Peyer's patch (tissue), 4 donors: ENCODE measurements at places on chromosomes 13 and 19. TPM values are rescaled to one million over a fixed set of nuclear protein-coding genes. Genes with fewer than 3 reads are reported as not detected.

The ZNF177 gene
- total RNA-seq: 1.1 TPM

The PNMA8A gene
- total RNA-seq: 0.28 TPM

The ZNF45 gene
- 11.6 TPM for total RNA-seq

GRCh38 chr13:44398606-44399005 is 25.0 kb downstream of the SERP2 start:
- H3K36me3 ChIP-seq: no peaks in the 10 kb centered on the region
- no peak overlapping the region for H3K4me3 ChIP-seq
- no peak overlapping the region for H3K27ac ChIP-seq
- H3K27me3 ChIP-seq: no peaks in the 10 kb centered on the region

GRCh38 chr19:28257396-28257795 is 955.6 kb downstream of the UQCRFS1 start:
- H3K4me3 ChIP-seq: no peak overlapping the region
- no peak overlapping the region for H3K27ac ChIP-seq
- DNase-seq: no peak
- no peaks in the 10 kb centered on the region for H3K27me3 ChIP-seq
- H3K36me3 ChIP-seq: no peaks in the 10 kb centered on the region

GRCh38 chr13:99307247-99307646 is at the start of gene GPR183:
Gene GPR183, minus strand, starts transcription at chr13:99307399. Its CDS starts 11,254 bp downstream, at chr13:99296145.
- H3K27ac ChIP-seq: peak within 1 kb of the TSS; percentile 79
- DNase-seq: no peak
- peak within 1 kb of the TSS; percentile 40 for H3K4me3 ChIP-seq
- H3K27me3 ChIP-seq: no peaks in the 10 kb centered on the region
- H3K36me3 ChIP-seq: no peaks in the 10 kb centered on the region
